CD4-positive, alpha-beta memory T cell (primary cell): ENCODE measurements at places on chromosomes 6 and 20. TPM values are rescaled to one million over a fixed set of nuclear protein-coding genes. Genes with fewer than 3 reads are reported as not detected.

The ASF1A gene
- 78.5 TPM for polyA plus RNA-seq

The C20orf96 gene
- 0.25 TPM for polyA plus RNA-seq

The CGAS gene
- polyA plus RNA-seq, result 6.4 TPM

The LPA gene
- polyA plus RNA-seq, result not detected

The UST gene
- 2.2 TPM for polyA plus RNA-seq

The HLA-DMB gene
- polyA plus RNA-seq, result 7.6 TPM

The OR2J3 gene
- polyA plus RNA-seq, result not detected

The GPR6 gene
- polyA plus RNA-seq, result not detected

The PPP1R16B gene
- polyA plus RNA-seq, result 36.7 TPM

The BRPF3 gene
- polyA plus RNA-seq, result 1.8 TPM

DNA sequence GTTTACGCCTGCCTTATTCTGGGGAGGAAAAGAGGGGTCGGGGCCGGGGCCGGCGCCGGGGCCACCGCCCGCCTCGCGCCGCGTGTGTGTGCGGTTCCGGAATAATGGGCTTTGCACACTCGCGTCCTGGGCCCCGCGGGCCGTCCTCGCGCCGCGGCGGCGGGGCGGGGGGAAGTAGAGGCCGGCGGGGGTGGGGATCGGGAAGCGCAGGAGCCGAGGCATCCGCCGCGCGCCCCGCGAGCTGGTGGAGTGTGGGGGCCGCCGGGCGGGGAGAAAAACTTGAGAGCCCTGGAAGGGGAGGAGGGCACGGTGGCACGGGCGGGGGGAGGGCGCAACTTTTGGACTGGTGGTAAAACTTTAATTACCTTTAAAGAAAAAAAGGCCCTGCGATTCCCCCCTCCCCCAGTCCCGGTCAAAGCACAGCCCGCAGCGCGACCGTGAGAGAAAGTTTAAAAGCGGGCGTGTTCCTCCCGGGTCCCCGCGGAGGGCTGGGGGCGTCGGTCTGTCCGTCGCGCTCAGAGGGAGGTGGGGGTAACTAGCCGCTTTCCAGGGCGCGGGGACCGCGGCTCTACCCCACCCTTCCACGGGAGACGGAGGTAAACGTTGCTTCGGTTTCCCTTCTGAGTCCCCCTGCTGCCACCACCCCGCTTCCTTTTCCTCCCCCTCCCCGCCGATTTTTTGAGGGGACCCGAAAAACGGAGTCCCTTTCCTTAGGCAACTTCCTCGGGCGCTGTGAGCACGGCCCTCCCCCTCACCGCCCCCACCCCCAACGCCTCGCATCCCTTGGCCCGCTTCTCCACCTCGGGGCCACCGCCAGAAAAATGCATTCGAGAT, 1.9 kb downstream of the L3MBTL3 start:
- DNase-seq, result peak; percentile 50

DNA sequence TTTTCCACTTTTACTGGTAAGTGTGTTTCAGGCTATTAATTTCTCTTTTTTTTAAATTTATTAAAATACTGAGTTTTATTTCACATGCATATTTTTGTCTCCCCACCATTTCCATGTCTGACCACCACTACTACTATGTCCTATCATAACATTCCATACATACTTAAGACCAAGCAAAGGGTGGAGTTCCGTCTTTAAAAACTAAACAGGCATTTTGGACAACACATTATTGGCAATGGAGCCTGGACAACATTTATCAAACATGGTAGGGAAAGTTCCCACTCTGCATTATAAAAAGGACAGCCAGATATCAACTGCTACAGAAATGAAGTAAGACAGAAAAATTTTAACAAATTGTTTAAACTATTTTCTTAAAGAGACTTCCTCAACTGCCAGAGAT, 91.9 kb downstream of the LMBRD1 start:
- DNase-seq, result no peak

DNA sequence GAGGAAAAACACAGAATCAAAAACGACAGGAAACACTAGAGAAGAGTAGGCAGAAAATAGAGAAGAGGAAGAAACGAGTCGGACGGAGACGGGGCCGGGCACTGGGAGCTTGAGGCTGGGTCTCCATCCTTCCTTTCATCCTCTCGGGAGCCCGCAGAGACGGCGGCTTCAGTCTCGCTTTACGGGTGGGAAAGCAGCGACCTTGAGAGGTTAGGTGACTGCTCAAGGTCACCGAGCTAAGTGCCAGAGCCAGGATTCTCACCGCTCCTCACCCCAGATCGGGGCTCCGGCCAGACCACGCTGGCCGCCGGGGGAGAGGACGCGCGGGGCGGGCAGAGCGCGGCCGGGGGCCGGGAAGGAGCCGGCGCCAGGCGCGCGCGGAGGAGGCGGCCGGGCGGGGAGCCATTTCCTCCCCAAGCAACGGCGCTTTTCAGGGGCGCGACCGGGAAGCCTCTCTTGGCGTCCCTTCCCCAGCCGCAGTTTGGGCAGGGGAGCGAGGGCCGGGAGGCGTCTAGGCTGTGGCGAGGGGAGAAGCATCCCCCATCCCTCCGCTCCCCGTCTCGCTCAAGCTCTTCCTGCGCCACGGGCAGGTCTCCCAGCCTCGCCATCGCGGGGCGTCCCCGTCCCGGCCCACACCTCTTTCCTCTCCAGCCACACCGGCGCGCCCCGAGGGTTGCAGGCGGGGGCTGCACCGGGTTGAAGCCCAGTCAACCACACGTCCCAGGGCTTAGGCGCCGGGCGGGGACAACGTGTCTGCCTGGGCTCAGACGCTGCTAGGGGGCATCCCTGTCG, 24.1 kb upstream of the MAP3K7 start:
- DNase-seq, result peak; percentile 19

DNA sequence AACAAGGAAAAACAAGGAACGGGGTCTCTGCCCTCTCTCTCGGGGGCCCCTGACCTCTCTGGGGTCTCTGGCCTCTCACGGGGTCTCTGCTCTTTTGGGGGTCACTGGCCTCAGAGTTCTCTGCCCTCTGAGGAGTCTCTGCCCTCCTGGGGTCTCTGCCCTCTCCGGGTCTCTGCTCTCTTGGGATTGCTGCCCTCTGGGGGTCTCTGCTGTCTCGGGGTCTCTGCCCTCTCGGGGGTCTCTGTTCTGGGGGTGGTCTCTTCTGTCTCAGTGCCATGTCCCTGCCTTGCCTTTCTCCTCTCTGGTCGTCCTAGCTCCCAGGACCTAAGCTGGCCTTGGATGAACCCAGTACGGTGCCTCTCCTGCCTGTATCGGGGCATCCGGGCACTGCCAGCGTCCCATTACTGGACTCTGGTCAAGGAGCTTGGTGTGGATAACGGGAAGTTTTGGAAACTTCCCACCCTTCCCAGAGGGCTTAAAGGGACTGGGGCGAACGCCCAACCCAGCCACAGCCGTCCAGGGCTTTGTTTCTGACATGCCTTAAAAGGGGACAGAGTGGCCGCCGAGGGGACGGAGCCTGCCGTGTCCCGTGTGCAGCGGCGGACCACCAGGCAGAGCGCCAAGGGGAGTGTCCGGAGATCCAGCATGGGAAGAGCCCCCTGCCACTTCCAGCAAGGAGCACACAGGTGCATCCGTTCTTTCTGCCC, 24.7 kb upstream of the MRGBP start:
- no peak for DNase-seq

- DNase-seq, result no peak
Measured at GRCh38 chr6:33630014-33630413, 8.9 kb downstream of the ITPR3 start.

- no peak for DNase-seq
Measured at GRCh38 chr6:147234685-147235084, 30.5 kb downstream of the STXBP5 start.

- no peak for DNase-seq
Measured at GRCh38 chr20:17653835-17654648, 28.0 kb downstream of the RRBP1 start.

GRCh38 chr20:57391439-57392301, 474 bp downstream of the RBM38 start:
- DNase-seq, result no peak

- no peak for DNase-seq
Measured at GRCh38 chr6:106309766-106310373, 15.7 kb downstream of the ATG5 start.

- no peak for DNase-seq
Measured at GRCh38 chr6:15421945-15422733, 176.3 kb downstream of the JARID2 start.

DNA sequence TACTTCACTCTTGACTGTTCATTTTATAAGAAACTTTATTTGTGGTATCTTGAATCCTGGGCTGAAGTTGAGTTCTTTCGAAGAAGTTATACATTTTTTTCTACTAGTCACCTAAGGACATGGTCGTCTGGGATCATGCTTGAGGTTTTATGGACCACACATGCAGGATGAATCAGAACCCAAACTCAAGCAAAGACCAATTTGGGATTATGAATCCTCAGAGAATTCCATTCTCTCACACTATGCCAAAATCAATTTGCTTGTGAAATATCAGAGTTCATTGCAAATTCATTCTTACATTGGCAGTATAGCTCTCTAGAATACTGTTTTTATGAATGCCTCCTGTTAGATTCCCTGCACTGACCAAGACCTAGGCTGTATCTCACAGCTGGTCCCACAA, 114.3 kb upstream of the HDAC2 start:
- DNase-seq, result no peak

- no peak for DNase-seq
Measured at GRCh38 chr6:16089232-16090062, 39.4 kb upstream of the MYLIP start.

DNA sequence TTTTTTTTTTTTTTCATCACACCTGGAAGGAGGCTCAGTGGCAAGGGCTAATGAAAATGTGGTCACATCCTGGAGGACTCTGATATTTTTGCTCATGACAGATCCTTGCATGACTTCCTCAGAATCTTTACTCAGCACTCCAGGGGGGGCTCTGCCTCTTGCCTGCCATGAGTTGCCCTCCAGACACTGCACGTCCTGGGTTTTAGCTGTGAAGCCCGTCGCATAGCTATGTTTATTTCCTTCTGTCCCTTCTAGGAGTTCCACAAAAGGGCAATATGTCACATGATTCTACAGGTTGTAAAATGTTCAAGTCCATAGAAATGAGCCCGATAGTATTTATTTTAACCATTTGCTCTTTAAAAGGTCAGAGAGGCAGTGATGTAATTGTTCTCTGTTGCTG, 18.2 kb downstream of the MAS1 start:
- DNase-seq, result no peak

GRCh38 chr20:9225879-9226278, 157.0 kb downstream of the PLCB4 start:
- no peak for DNase-seq

- DNase-seq, result no peak
Measured at GRCh38 chr6:31666337-31666965, 571 bp downstream of the CSNK2B start.

DNA sequence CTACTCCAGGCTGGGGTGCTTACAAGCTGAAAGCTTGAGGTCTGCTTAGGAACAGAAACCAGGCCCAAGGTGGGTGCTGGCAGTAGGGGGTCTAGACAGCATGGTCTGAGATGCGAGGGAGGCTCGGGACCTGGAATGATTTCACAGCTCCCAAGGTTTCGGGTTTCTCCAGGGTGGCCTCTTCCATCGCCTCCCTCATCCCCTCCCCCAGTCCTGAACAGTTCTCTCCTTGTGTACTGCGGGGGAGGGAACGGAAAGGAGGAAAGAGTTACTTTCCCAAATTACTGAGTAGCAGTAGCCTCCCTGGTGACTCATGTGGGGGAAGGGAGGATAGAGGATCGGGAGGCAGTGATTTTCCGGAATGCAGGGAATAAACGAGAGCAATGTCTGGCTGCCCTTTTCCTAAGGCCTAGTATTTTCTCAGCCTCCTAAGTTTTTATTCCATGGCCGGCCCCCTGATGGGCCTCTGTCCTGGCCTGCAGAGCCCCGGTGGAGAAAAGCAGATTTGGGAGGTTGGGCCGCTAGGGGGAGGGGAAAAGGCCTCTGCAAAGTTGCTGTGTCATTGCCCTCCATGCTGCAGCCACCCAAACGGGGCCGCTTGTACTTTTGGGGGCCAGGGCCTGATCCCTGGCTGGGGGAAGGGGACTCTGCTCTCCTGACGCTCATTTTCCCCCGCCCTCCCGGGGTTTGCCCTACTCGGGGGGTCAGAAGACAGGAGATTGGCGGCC, 1.5 kb downstream of the BRD2 start:
- peak; percentile 66 for DNase-seq

DNA sequence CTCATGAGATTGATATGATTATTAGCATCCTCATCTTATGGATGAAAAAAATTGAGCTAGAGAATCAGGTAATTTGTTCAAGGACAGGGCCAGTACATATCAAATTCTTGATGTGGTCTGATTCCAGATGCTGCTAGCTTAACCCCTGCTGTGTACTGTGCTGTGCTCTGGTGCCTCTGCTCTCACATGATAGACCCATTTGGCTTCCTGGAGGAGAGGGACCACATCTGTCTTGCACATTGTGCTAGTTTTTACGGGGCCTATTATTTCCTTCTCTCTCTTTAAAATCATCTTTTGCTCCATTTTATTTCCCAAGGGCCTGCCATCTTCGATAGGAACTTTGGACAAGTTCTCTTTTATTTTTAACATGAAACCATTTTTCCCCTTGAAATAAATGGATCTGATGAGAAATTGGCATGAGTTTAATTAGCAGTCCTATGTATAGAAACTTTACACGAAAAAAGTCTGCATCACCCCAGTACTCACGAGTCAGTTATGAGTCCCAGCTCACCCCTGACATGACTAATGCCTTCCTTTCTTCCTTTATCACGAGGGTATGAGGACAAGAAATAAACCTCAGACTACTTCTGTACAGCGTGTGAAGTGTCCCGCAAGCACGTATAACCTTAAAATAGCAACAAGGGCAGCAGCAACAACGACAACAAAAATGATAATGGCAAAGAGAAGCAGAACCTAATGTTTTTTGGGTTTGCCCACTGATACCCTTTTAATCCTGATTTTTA, 26.5 kb downstream of the CD109 start:
- DNase-seq, result no peak

DNA sequence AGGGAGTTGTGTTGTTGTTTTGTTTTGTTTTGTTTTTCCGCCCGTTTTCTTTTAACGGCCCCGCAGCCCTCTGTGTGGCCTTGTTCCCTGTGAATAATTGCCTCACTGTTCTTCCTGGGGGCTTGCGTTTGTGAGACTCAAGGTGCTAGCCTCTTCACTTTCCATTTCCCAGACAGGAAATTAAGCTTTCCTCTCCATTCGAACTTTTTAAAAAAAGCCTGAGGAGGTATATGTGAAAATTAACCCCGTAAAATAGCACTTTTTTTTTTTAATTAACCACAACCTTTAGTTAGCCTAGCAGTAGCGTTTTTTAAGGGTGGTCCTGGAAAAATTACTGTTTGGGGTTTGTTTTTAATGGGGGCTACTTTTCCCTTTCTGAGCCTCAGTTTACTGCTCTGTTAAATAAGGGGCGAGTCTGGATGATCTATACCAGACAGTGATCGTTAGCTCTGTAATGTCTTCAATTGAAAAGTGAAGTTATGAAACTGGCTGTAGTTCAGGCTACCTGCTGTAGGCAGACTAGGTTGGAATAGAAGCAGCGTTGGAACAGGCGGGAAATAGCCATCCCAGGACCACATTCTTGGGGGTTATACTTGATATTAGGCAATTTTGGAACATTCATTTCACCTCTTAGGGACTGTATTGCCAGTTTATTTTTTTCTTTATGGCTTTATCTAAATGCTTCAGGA, 1.7 kb downstream of the STX16 start:
- peak; percentile 21 for DNase-seq
